A549 treated with DMSO at 1 μM for 4 hours (cell line): ENCODE measurements at places on chromosomes 1 and 21. TPM values are rescaled to one million over a fixed set of nuclear protein-coding genes. Genes with fewer than 3 reads are reported as not detected.

Gene SOAT1
- 17.6 to 33.5 TPM (median 29.7 TPM) in 5 replicates for total RNA-seq

Gene OXCT2
- total RNA-seq, result 0.39 to 0.66 TPM (median 0.45 TPM) in 5 replicates

Gene ADAMTS4
- total RNA-seq, result not detected in 5 replicates

Gene LCE1E
- total RNA-seq, result 0.08 TPM in 1 of 5 replicates, not detected in the others

Gene CD84
- not detected in 5 replicates for total RNA-seq

Gene RNU1-1
- total RNA-seq, result 7.3 TPM in 1 of 5 replicates, not detected in the others

Gene KRTAP10-2
- total RNA-seq, result not detected in 5 replicates

Gene TTC24
- total RNA-seq, result not detected in 5 replicates
